Astrocyte of the hippocampus (primary cell): ENCODE measurements at places on chromosomes 6 and 20.

DNA sequence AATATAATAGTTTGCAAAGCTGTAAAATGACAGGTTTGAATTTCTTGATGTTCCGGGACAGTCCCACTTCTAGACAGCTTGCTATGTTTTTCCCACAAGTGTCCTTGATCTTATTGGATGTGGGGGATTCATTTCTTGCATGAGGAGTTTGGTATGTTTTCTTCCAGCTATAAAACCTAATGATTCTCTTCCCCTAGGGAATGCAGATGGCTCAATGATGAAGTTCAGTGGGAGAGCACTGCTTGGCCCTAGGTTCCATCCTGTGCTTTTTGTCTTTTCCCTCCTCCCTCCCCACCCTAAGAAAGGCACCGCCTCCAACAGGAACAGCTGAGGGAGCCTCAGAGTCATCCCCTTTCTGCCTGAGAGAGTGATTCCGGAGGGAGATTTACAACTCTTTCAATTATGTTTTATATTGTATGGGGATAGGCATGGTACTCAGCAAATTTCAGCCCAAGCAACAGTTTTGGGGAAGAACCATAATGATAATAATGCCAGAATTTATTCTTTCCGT is 149.2 kb downstream of the PHACTR1 start:
- DNase-seq: no peak

DNA sequence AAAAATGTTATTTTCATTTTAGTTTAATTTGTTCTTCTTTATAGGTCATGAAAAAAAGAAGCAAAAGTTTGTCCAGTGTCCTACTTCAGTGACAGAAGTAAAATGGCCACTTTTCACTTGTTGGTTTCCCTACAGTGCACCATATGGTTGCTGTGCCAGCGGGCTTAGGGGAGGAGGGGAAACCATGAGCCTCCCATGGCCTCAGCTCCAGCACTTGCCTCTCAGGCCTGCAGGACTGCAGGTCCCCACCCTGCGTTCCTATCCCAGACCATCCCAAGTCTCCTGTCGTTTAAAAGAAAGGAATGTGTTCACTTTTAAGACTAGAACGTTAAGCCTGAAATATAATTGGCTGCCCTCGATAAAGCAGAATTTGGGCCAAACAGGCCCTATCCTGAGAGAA is 210.0 kb upstream of the TAB2 start:
- no peak for DNase-seq

DNA sequence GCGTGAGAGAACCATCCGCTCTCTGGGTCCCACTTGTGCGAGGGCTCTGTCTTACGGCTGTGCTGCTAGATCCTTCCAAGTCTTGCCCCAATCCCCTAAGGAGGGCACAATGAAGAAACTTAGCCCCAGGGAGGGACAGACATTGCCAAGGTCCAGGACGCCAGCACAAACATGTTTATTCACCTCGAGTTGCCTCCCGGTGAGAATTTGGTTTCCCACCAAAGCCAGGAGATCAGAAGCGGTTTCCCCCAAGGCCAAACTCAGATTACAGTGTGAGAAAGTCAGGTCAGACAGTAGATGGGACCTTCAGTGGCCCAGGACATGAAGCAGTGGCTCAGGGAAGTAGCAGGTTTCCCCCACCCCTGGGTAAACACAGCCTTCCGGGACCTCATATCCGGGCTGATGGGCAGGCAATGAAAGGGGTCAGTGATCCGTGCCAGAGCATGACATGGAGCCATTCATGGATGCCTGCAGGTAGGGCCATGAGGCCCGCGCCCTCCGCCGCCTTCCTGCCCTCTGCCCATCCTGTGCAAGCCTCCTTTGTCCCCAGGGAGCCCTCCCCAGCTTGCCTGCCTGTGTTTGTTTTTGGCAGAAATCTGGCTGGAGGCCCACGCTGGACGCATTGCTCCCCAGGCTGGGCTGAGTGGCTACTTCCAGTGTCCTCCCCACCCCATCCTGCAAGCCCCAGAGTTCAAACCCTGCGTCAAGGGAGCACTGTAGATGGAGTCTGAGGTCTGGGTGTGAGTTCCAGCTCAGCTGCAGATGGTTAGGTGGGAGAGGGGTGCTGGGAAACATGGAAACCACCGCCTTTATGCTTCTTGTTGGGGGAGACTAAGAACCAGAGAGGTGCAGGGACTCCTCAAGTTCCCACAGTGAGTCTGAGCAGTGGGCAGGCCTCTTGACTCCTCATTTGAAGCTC is 2.0 kb downstream of the BPIFB2 start:
- DNase-seq: no peak

- DNase-seq: no peak
Observed at GRCh38 chr6:164022632-164023031, 608.1 kb downstream of the QKI start.

GRCh38 chr6:11002176-11002575 is 41.9 kb downstream of the ELOVL2 start:
- DNase-seq: no peak

DNA sequence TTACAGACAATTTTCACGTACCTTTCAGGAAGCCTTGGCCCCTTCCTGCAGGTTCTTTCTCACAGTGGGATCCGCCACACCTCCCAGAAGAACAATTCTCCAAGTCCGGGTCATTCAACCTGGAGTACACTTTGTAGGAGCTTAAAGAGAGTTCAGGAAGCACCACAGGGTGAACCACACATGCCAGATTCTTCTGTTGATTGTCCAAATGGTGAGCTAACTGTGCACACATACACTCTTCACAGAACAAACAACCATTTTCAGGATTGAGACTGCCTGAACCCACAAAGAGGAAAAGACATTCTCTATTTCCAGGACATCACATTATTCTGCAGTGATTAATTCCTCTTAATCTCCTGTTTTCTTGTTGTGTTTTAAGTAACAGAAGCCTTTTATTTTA is 51.0 kb downstream of the SCGN start:
- DNase-seq: no peak

DNA sequence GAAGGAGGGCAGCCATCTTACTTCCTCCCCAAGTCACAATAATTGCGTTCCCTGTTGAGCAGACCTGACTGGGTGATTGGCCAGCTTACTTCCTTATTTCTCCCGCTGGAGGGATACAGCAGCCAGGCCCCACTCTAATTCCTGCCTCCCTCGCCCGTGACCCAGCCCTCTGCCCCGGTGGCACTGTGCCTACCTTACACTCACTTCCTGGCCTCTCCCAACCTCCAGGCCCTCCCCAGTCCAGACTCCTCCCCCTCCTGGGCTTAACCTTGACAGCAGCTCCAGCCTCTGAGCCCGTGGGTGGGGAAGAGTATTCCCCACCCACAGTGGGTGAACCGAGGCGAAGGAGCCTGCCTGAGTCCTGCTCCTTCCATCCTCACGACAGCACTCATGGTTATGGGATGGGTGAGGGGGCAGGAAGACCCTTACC is 3.0 kb downstream of the BAK1 start:
- no peak for DNase-seq

- DNase-seq: peak; percentile 51
Observed at GRCh38 chr6:26311012-26311384, 54.0 kb upstream of the BTN3A2 start.

DNA sequence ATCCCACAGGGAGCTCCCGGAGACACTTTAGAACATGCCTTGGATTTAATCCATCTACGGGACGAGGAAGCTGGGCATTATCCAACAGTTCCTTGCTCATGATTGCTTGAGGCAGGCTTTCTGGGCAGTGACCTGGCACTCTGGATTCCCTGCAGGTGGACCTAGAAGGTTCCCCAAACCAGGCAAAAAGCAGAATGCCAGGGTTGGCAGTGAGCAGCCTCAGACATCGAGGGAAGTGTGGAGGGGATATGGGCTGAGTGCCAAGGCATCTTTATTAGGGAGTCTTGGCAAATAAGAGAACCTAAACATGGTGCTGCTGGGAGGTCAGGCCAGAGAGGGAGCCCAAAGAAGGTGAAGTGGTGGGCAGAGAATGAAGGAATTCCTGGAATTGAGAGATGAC is 158.5 kb downstream of the CD83 start:
- DNase-seq: no peak

GRCh38 chr20:38854654-38855066 is 49.2 kb downstream of the PPP1R16B start:
- DNase-seq: no peak

DNA sequence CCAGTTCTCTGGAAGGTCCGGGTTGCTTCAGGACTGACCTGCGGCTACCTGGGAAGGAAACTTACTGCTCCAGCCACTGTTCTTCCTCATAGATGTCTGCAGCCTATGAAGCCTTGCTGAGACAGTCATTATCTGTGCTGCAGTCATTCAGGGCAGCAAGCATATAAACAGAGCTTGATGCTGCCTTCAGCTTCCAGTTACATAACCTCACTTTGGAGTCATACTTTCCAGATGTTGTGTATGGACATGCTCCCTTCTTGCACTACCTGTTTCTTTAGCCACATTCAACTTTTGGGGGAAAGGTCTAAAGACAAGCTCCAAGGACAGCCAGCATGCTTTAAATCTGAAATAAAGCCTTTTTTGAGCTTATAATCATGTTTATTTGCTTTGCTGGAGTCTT is 98.1 kb downstream of the SLC24A3 start:
- DNase-seq: no peak

DNA sequence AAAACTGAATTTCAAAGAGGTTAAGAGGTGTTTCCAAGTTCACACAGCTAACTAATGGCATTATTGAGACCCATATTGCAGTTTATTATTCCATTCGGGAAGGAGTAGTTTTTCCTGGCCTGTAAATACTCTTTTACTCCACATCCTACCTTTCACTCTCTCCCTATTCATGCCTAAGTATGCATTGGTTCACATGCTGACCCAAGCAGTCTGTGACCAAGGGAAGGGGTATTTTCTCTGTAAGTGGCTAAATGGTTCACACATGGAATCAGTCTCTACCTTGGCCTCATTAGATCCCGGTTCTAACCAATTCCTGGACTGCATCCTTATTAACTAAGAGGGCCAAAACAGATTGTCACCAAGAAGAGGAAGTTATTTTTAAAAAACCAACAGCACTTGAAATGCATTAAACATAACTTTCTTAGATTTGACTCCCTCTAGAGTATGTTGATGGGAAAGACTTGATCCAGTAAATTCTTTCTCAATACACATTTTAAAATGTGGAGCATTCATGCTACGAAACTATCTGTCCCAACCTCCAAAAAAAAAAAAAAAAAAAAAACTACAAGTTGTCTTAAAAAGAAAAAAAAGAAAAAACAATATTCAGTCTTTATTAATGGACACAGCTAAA is 17.8 kb upstream of the RSPO3 start:
- DNase-seq: peak; percentile 29

GRCh38 chr6:105087571-105088211 is 92.1 kb downstream of the POPDC3 start:
- DNase-seq: peak; percentile 74

DNA sequence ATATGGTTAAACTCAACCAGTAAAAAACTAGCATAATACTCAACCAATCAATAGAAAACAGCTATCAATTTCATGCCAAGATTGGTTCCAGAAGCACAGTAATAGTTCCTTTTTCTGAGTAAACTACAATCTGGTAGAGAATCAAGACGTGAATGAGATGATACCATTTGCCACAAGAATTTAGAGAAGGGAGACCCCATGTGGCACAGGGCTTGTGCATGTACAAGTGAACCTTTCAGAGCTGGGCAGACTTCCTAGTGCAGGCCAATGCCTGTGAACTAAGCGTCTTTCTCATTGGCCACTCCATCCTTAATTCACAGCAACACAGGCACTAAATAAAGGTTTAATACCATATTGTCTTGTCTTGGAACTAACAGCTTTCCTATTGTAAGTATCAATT is 213.5 kb downstream of the RFPL4B start:
- no peak for DNase-seq

- DNase-seq: no peak
Observed at GRCh38 chr20:43778375-43778774, 51.6 kb upstream of the GTSF1L start.

DNA sequence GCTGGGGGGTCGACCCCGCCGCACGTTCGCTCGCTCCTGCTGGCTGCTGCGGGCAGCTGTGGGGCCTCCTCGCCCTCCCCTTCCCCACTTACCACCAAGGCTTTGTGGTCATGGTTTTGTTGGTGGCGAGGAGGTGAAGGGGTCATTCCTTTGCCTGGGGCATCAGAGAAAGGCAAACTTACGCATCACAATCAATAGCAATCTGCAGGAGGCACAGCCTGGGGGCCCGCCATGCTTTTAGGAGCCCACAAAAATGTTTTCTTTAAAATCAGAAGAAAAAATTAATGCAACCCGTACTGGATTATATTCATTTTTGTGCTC is 137.0 kb downstream of the IMPG1 start:
- DNase-seq: no peak

DNA sequence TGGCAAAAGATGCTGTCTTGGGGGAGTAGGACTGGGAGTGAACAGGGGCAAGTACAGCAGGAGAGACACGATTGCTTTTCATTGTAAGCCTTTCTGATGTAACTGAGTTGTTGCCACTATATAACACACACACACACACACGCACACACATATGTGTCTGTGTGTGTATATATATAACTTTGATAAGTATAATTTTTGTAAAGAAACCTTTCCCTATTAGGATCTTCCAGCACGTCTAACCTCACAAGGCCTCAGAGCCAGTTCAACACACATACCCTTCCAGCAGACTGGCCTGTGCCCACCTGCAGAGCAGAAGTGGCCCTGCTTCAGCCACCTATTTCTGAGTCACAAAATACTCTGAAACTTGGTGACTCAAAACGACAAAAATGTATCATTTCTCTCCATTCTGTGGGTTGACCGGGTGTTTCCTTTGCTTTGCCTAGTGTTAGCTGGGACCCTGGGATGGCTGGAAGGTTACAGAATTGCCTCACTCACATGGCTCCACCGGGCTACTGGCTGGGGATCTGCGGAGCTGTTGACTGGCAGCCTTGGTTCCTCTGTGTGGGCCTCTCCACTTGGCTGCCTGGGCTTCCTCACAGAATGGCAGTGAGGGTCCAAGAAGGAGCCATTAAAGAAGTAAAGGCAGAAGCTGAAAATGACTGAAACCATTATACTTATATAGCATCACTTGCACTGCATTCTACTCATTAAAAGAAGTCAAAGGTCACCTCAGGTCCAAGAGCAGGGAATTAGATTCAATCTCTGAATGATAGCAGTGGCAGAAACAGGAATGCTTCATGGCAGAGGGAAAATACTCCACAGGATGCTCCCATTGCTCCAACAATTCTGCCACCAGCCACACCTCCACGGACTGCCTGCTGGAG is 126.4 kb downstream of the BANF2 start:
- DNase-seq: no peak

- no peak for DNase-seq
Observed at GRCh38 chr6:163386329-163386908, 28.1 kb upstream of the QKI start.

DNA sequence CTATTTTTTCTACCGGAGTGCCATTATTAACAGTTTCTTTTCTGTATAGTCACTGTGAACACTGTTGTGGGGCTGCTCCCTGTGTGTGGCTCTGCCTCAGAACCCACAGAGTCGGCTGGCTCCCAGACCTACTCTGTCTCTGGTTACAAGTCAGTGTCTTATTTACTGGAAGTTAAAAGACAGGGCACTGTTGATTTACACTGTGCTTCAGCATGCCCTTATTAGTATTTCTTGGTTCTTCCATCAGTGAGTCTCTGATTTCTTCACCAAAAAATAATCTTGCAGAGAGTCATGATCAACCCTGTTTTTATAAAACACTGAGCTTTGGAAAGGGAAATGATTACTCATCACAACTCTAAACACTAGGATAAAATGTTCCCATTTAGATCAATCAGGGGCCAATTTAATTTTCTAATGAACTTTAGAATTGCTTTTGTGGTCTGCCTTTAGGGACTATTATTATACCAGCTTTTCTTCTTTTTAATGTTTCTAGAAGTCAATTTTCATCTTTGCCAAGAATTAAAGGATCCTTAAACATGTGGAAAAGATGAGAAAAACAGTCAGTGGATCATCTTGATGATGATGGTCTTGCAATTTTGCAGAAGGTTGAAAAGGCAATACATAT is 92.6 kb downstream of the UTRN start:
- peak; percentile 64 for DNase-seq
